ENCODE measurements at places on chromosomes 7 and 10. TPM values are rescaled to one million over a fixed set of nuclear protein-coding genes. Genes with fewer than 3 reads are reported as not detected.

SFTPA1 gene
- total RNA-seq: not detected

LIPA gene
- total RNA-seq: 17.2 TPM

ORAI2 gene
- total RNA-seq: 16.4 TPM

GRCh38 chr10:131983780-131984179, 2.1 kb upstream of the BNIP3 start:
- DNase-seq: no peak

DNA sequence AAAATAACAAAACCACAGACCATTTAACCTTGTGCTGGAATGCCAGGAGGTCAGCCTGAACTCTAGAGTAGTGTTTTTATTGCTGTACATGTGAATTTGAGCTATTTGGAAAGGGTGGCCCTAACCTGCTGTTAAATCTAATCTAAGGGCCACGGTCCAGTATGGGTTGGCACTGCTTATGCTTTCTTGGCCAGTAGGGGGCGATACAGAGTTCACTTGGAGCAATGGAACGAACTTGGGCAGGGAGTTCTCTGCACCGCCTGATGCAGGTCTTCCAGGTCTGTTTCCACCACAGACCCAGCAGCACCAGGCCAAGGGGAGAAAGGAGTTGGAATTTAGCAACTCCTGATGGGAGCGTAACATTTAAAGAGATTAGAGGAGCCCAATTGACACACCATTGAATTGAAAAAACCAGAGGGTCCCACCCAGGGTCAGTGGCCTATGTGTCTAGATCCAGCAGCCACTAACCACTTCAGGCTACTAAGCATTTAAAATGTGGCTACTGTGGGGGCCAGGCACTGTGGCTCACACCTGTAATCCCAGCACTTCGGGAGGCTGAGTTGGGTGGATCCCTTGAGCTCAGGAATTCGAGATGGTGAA, 75.7 kb upstream of the EFCAB10 start:
- DNase-seq: peak; percentile 83

GRCh38 chr7:7861211-7861633, 107.4 kb upstream of the GLCCI1 start:
- DNase-seq: no peak

DNA sequence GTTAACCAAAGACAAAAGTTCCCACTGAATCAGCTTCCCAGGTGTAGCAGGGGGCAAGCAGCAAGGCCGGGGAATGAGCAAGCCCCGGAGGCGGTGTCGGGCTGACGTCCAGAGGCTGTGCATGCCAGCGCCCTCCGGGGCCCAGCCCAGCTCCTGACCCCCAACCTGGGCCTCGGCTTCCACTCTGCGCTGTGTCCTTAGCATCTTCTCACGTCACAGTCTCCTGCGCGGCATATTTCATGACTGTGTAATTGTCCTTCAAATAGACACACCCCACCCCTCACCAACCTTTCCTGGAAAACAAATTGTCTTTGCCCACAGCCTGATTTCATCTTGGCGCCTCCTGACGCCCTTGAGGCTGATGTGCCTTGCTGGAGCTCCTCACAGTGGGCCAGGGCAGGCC, 133.5 kb downstream of the RGS10 start:
- no peak for DNase-seq
